ENCODE measurements at places on chromosomes 3 and 15.

GRCh38 chr3:196138482-196139254, 56.8 kb upstream of the TFRC start:
- H3K4me1 ChIP-seq = peaks cover 4% of the 10 kb centered on the region
- no peaks in the 10 kb centered on the region for H3K27me3 ChIP-seq
- H3K27ac ChIP-seq = no peak overlapping the region

GRCh38 chr3:77412584-77412983, 372.7 kb downstream of the ROBO2 start:
- H3K36me3 ChIP-seq = no peaks in the 10 kb centered on the region
- H3K27ac ChIP-seq = no peak overlapping the region
- H3K27me3 ChIP-seq = no peaks in the 10 kb centered on the region
- H3K4me3 ChIP-seq = no peak overlapping the region
- DNase-seq = no peak

- peaks cover 7% of the 10 kb centered on the region for H3K27me3 ChIP-seq
- H3K36me3 ChIP-seq = no peaks in the 10 kb centered on the region
- no peak overlapping the region for H3K27ac ChIP-seq
Measured at GRCh38 chr3:94176988-94177745, 114.3 kb downstream of the NSUN3 start.

DNA sequence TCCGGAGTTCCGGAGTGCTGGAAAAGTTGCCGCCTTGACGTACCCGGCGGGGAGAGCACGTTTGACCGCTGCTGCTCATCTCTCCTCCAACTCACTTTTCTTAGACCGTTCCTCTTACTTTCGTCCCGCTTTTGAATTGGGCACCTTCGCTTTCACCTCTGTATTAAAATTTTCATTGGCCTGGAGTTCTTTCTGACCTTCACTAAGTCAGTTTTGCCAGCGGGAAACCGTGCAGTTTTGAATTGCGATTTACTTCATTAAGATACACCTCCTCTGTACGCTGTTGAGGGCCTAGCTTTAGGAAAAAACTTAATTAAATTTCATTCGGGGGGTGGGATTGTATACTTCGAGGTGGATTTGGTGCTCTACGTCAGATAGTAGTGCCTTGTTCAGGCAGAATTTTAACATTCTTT, 1.3 kb downstream of the GMPS start:
- H3K36me3 ChIP-seq = peaks cover 6% of the 10 kb centered on the region
- no peak for DNase-seq
- H3K27me3 ChIP-seq = no peaks in the 10 kb centered on the region
- peak overlapping the region; percentile 99 for H3K4me3 ChIP-seq
- peak overlapping the region; percentile 98 for H3K27ac ChIP-seq
- peaks cover 29% of the 10 kb centered on the region for H3K4me1 ChIP-seq

- H3K4me3 ChIP-seq = no peak overlapping the region
- no peaks in the 10 kb centered on the region for H3K27me3 ChIP-seq
- peaks cover 12% of the 10 kb centered on the region for H3K4me1 ChIP-seq
- H3K27ac ChIP-seq = no peak overlapping the region
- H3K36me3 ChIP-seq = peaks cover 20% of the 10 kb centered on the region
- DNase-seq = no peak
Measured at GRCh38 chr15:40959331-40960141, 6.3 kb downstream of the CHAC1 start.
